ENCODE measurements at places on chromosomes 1 and 21.

DNA sequence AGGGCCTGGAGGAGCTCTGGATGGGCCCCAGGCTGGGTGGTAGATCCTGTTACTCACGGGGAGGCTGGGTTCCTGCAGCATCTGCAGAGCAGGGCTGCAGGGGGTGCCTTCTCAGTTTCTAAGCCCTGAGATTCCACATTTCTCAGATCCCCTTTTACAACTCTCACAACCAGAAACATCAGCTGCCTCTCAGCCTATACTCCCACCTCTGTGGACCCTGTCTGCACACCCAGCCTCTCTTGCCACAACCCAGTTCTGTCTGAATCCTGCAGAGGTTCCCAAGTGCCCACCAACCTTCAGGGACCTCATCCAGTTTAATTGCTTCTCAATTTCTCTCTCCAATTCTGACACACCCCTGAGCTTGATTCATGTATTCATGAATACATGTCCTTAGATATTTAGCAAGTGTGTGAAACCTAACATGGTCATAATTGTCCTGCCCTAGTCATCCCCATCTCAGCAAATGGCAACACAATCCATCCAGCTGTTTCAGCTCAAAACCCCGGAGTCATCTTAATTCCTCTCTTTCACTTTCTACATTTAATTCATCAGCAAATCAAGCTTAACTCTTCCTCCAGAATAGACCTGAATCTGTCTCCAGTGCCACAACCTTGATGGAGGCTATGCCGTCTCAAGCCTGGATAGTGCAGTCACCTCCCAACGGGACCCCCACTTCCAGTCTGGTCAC is 57.0 kb upstream of the NEK2 start:
- DNase-seq: no peak

DNA sequence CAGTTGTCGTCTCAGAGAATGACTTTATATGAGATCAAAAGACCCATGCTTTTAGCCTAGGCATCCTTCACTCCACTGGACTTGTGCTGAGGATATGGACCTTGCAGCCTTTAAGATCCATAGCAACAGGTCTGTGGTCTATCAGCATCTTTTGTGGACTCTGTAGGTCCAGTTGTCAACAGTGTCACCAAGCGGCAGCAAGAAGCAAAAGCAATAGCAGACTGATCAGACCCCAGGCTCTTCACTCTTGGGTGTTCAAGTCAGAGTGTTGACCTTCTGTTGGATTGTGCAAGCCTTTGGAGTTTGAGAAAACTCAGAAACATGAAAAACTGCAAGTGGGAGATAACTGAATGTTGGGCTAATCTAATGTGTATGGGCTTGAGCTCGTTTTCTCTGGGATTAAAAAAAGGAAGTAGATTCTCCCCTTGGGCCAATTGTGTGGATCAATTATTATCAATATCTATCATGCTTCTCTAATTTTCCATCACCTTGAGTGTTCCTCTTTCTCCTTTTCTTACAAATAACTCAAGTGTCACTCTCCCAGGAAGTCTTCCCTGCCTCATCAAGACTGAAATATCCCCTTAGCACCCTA is 144.2 kb downstream of the LYPLAL1 start:
- no peak for DNase-seq

DNA sequence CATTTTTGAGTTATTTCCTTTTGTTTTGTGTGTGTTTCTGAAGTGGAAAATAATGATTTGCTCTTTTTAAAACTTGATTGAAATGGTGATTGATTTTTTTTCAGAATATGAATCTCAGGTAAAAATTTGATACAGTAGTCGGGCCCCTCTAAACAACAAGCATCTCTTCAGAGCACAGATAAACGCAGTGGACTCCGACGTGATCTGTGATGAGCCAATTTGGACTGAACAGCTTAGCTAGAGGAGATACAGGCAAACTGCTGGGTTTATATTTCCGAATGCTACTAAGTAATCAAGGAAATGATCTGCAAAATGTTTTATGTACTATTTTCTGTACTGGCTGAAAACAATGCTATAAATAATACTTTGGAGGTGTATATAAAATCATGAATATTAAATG is 705.7 kb upstream of the RGS18 start:
- no peak for DNase-seq

DNA sequence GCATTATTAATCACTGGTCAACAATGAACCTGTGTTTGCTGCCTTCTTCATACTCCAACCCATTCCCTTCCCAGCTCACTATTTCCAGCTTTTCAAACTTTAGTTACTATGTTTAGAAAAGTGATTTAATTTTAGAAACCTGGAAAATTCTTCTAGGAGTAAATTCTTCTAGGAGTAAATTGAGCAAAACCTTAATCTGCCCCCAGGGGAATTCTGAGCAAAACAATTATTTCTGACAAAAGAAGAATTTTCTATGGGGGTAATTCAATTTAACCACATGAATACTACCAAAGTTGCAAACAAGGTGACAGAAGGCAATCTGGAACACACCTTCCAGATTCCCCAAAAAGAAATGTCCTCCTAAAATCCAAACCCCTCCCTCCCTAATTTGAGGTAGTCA is 1.8 kb downstream of the LUZP1 start:
- no peak for DNase-seq

- no peak for DNase-seq
These were observed 10.5 kb upstream of the TNFRSF25 start for GRCh38 chr1:6476483-6476882.

GRCh38 chr21:17462276-17462981 is 50.4 kb upstream of the CXADR start:
- DNase-seq: no peak

- DNase-seq: peak; percentile 29
These were observed 4.3 kb upstream of the ZBTB7B start for GRCh38 chr1:154998201-154998780.

DNA sequence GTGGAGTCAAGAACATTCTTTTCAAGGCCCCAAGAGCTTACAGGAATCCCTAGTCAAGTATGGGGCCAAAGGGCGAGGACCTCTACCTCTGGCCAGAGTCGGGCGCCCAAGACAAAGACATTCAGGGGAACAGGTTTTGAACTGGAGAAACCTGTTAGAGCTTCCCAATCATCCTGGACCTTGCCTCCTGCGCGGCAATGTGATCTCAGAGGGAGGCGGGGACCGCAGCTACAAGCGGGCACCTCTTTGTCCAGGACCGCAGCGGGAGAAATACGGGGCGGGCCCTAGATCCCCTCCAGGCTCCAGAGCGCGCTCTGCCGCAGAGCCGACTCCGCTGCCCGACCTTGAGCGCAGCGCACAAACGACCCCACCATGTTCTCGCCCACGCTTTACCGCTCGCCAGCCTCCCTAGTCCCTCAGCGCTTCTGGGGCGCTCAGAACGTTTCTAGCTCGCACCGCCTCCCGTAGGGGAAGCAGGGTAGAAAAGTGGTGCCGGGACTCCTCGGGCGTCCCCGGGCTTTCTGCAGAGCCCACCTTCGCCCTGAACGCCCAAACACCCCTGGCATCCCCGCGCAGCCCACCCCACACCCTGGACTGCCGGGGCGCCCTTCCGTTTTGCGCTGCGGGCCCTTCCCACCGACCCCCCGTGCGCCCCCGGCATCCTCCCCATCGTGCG is 28.1 kb downstream of the RABIF start:
- peak; percentile 48 for DNase-seq

- peak; percentile 12 for DNase-seq
These were observed 183.3 kb upstream of the TMEM51 start for GRCh38 chr1:14970115-14970798.

DNA sequence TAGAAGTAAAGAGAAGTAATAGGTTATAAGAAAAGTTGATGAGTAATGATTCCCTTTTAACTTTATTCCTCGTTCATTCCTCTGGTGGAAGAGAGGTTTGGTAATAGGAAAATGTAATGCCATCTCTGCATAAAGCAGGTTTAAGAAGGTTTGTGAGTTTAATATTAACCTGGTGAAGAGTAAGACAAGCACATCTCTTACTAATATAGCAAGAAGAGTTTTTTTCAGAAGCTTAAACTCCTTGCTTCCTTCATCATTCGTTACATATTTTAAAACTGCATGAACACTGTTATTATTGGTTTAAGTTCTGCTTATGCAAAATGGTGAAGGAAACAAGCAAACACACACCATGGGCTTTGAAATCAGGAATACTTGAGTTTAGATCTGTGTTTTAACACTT is 9.2 kb upstream of the PLA2G4A start:
- no peak for DNase-seq

- DNase-seq: no peak
These were observed 18.6 kb upstream of the MAPKAPK2 start for GRCh38 chr1:206666031-206666561.

DNA sequence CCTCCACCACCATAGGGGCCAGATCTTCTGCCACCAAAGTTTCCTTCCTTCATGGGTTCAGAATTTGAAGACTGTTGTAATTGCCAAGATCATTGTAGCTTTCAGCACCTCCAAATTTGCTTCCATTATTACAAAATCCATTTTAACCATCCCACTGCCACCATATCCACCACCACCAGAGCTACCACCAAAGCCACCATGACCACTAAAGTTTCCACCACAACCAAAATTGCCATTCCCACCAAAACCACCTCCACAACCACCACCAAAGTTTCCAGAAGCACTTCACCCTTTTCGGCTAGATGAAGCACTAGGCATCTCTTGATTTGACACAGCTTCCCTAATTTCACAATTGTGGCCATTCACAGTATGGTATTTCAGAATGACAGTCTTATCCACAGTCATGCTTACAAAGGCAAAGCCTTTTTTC is 45.2 kb downstream of the SLC30A7 start:
- DNase-seq: no peak
